Naive thymus-derived CD8-positive, alpha-beta T cell (primary cell): ENCODE measurements at places on chromosomes 1 and 21. TPM values are rescaled to one million over a fixed set of nuclear protein-coding genes. Genes with fewer than 3 reads are reported as not detected.

Gene FCRLB
- total RNA-seq = 1.2 TPM

Gene PIK3R3
- total RNA-seq = 0.52 TPM

Gene KLHDC8A
- not detected for total RNA-seq

Gene C1orf52
- 48.7 TPM for total RNA-seq

Gene LCE1F
- total RNA-seq = not detected

Gene MYBPHL
- not detected for total RNA-seq
